ENCODE measurements at places on chromosomes 3 and 15. TPM values are rescaled to one million over a fixed set of nuclear protein-coding genes. Genes with fewer than 3 reads are reported as not detected.

- no peaks in the 10 kb centered on the region for H3K27me3 ChIP-seq
- no peak for DNase-seq
- no peak overlapping the region for H3K4me3 ChIP-seq
- no peaks in the 10 kb centered on the region for H3K36me3 ChIP-seq
- no peak overlapping the region for H3K27ac ChIP-seq
Measured at GRCh38 chr3:146912241-146913015, 307.3 kb upstream of the PLSCR5 start.

- H3K27me3 ChIP-seq: no peaks in the 10 kb centered on the region
- no peak for DNase-seq
- H3K4me1 ChIP-seq: no peaks in the 10 kb centered on the region
- no peak overlapping the region for H3K27ac ChIP-seq
Measured at GRCh38 chr15:70530017-70530499, 233.3 kb downstream of the UACA start.

DNA sequence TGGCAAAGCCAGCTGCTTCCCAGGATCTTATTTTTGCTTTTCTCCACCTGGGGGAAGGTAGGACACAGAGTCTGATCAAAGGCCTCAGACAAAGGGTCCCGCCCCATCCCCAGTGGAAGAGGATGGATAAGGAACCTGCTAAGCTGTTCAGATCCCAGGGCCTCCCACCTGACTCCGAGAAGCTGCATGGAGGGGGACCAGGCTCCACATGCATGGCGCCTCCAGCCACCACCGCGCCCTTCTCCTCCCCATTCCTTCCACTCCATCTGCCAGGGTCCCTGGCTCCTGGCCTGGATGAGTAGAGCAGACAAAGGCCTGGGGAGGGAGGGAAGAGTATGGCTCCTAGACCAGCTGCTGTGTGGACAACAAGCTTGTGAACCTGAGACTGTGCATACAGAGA is 20.0 kb upstream of the CRABP1 start:
- DNase-seq: no peak
- H3K27ac ChIP-seq: no peak overlapping the region
- no peaks in the 10 kb centered on the region for H3K4me1 ChIP-seq
- no peaks in the 10 kb centered on the region for H3K27me3 ChIP-seq

DNA sequence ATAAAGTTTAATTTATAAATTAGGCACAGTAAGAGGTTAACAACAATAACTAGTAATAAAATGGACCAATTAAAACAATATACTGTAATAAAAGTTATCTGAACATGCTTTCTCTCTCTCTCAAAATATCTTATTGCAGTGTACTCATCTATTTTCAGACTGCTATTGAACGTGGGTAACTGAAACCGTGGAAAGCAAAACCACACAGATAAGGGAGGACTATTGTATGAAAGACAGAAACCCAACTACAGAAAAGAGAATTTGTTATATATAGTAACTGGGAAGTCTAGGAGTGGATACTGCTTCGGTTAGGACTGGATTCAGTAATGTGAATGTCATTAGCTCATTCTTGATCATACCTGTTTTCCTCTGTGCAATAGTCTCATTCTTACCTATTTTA is 119.3 kb upstream of the DAZL start:
- no peaks in the 10 kb centered on the region for H3K27me3 ChIP-seq
- H3K36me3 ChIP-seq: no peaks in the 10 kb centered on the region
- no peak overlapping the region for H3K27ac ChIP-seq
- no peaks in the 10 kb centered on the region for H3K4me1 ChIP-seq

- H3K27ac ChIP-seq: no peak overlapping the region
- no peaks in the 10 kb centered on the region for H3K36me3 ChIP-seq
- peak overlapping the region; percentile 89 for H3K4me3 ChIP-seq
- no peaks in the 10 kb centered on the region for H3K27me3 ChIP-seq
Measured at GRCh38 chr15:73751899-73752805, 999 bp downstream of the INSYN1 start.

- H3K36me3 ChIP-seq: no peaks in the 10 kb centered on the region
- H3K4me1 ChIP-seq: no peaks in the 10 kb centered on the region
- no peak for DNase-seq
- H3K27ac ChIP-seq: no peak overlapping the region
Measured at GRCh38 chr15:57932348-57932747, 133.2 kb downstream of the ALDH1A2 start.

The FBXO40 gene
- total RNA-seq: not detected

DNA sequence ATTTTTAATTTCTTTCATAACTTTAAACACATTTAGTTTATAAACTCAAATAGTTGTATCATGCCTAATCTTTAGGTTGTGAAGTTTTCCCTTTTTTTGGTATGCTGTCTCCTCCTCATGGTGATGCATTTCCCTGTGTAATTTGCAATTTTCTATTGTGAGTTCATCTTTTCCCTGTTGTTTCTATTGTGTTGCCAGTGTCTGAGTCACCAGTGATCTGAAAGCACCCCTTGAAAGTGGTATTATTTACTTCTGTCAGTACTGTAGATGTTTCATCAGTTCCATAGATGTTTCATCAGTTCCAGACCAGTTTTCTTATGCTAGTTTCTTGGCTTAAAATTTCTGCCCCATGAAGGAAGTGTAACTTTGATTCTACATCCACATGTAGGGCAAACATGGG is 80.6 kb downstream of the OXSM start:
- no peaks in the 10 kb centered on the region for H3K36me3 ChIP-seq
- no peak overlapping the region for H3K4me3 ChIP-seq
- no peak for DNase-seq
- H3K4me1 ChIP-seq: no peaks in the 10 kb centered on the region
- no peak overlapping the region for H3K27ac ChIP-seq

GRCh38 chr3:55107187-55107586 is 179.3 kb upstream of the LRTM1 start:
- H3K4me3 ChIP-seq: no peak overlapping the region
- DNase-seq: no peak
- H3K36me3 ChIP-seq: no peaks in the 10 kb centered on the region
- H3K4me1 ChIP-seq: no peaks in the 10 kb centered on the region
- H3K27me3 ChIP-seq: no peaks in the 10 kb centered on the region

DNA sequence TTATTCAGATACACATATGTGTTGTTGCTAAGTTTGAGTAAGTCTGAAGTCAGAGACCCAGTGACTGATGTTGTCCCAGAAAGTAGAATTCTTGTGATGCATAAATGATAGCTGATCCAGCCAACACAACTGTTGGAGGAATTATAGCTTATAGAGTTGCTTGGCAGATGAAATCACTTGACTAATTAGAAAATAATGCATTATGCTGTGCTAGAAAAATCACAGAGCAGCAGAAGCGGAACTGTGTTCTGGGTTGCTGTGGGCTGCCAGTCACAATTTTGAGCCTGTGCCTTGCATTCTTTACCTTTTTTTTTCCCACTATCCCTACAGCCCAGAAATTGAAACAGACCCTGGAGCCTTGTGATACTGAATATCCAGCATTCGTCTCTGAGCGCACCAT is 90.0 kb upstream of the LRTM1 start:
- H3K36me3 ChIP-seq: no peaks in the 10 kb centered on the region
- H3K4me3 ChIP-seq: no peak overlapping the region
- H3K27ac ChIP-seq: no peak overlapping the region

DNA sequence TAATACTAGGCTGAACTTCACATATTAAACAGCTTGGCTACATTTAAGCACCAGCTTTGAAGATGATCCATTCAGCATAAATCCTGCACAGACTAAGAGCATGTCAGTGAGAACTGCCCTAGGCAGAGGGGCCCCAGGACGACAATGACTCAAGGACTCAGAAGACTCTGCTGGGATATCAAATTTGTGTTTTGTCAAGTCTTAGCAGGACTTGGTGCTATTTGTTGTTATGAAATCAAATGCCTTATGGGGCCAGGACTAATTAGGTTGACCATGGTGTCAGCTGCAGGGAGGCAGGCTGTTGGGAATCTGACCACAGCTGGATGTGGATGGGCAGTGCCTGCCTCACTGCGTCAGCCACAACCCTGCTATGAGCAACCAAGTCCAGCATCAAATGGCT is 91.8 kb downstream of the RYR3 start:
- H3K27ac ChIP-seq: no peak overlapping the region
- no peak for DNase-seq
- no peaks in the 10 kb centered on the region for H3K4me1 ChIP-seq
- H3K27me3 ChIP-seq: no peaks in the 10 kb centered on the region
- no peak overlapping the region for H3K4me3 ChIP-seq

The CD86 gene
- 18.0 TPM for total RNA-seq

DNA sequence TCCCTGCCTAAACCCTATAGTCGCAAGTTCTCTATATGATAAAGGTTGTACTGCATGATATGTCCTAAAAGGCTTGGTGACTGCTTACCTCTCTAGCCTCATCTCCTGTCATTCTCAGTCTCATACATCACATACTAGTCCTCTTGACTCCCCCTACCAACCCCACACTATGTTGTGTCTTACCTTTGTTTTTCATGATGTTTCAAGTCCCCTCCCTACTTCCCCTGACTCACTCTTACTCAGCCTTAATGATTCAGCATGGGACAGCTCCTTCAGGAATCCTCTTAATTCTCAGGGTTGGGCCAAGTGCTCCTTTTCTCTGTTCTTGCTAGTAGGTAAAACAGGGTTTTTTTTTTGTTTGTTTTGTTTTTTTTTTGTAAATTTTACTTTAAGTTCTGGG is 49.6 kb downstream of the SLMAP start:
- no peak overlapping the region for H3K27ac ChIP-seq
- no peaks in the 10 kb centered on the region for H3K36me3 ChIP-seq
- no peak overlapping the region for H3K4me3 ChIP-seq
- H3K27me3 ChIP-seq: no peaks in the 10 kb centered on the region
- DNase-seq: no peak

DNA sequence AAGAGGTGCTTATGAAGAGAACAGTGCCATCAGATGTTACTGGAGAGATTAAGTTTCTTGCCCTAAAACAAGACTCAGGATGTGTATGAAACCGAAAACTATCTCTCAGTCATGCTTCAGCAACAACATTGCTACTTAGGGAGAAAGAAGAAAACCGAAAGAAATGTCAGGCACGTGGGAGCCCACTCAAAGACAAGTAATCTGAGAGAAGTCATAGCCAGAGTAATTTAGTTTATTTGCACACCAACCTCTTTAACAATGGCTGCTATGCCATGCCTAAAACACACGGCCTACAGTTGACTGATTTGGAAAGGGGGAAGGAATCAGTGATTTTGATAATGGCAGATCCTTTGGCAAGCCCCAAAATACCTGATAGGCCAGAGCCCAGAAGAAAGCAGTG is 162.9 kb downstream of the TIGIT start:
- H3K36me3 ChIP-seq: no peaks in the 10 kb centered on the region
- no peak overlapping the region for H3K27ac ChIP-seq
- no peak for DNase-seq
- H3K27me3 ChIP-seq: no peaks in the 10 kb centered on the region

DNA sequence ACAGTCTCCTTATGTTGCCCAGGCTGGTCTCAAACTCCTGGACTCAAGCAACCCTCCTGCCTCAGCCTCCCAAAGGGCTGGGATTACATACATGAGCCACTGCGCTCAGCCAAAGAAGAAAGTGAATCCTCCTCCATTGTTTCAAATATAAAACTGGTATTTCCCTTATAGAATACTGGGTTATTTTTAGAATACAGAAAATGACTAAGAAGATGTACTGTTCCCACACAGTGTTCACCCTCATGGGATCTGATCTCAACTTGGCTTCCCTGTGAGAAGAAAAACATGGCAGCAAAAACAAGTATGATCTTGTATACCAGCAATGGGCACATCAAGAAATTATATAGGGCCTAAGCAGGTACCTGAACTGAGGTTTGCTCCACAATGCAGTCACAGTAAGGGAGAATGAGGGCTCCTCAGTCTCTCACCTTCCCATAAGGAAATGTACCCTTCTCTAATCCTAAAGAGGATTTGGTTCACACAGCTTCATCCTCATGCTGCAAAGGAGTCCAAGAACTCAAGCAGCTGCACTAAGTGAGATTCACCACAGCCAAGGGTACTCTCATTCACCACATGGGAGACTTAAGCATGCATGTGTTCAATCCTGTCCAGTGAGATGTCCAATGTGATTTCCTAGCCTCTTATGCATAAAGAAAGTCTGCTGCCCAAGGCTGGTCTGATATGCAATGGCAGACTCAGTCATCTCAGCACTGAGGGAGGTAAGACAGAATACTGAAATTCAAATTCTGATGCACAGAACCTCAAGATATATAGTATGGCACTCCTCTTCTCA is 25.8 kb downstream of the USP4 start:
- H3K27ac ChIP-seq: no peak overlapping the region
- no peaks in the 10 kb centered on the region for H3K27me3 ChIP-seq
- no peak for DNase-seq
- H3K4me1 ChIP-seq: peaks cover 7% of the 10 kb centered on the region
- peaks cover 47% of the 10 kb centered on the region for H3K36me3 ChIP-seq
- no peak overlapping the region for H3K4me3 ChIP-seq

The CLDN18 gene
- 7.3 TPM for total RNA-seq

GRCh38 chr3:99357131-99357530 is 281.3 kb upstream of the COL8A1 start:
- DNase-seq: no peak
- no peak overlapping the region for H3K4me3 ChIP-seq
- no peak overlapping the region for H3K27ac ChIP-seq
- no peaks in the 10 kb centered on the region for H3K27me3 ChIP-seq

DNA sequence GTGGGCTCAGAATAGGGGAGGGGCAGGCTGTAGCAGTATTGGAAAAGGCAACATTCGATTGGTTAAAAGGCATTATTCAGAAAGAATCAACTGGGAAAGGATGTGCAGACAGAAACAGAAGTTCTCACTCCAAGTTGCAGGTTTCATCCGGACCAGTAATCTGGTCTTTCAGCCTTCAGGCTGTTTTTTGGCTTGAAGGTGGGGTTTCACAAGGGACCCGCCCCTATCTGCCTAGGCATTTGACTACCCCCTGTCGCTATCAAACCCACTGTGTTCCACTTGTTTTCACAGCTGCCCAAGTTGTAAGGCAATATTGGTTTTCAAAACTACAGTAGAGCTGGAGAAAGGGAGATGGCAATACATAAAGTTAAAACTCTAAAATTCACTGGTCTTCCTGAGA is 96.9 kb downstream of the VPS8 start:
- H3K4me1 ChIP-seq: peaks cover 7% of the 10 kb centered on the region
- peak overlapping the region; percentile 18 for H3K27ac ChIP-seq
- no peak overlapping the region for H3K4me3 ChIP-seq
- no peaks in the 10 kb centered on the region for H3K36me3 ChIP-seq

- peak within 1 kb of the TSS; percentile 48 for H3K4me3 ChIP-seq
- no peak within 1 kb of the TSS for H3K27ac ChIP-seq
- H3K4me1 ChIP-seq: no peaks in the 10 kb centered on the region
- H3K36me3 ChIP-seq: no peaks in the 10 kb centered on the region
Measured at GRCh38 chr3:151384741-151385174, at the start of gene P2RY12. Gene P2RY12 (minus strand): TSS chr3:151384753. CDS start chr3:151338845, 45,908 bp downstream.

The GAP43 gene
- 6.1 TPM for total RNA-seq

- no peaks in the 10 kb centered on the region for H3K36me3 ChIP-seq
- no peaks in the 10 kb centered on the region for H3K27me3 ChIP-seq
- H3K4me1 ChIP-seq: no peaks in the 10 kb centered on the region
- no peak for DNase-seq
- no peak overlapping the region for H3K27ac ChIP-seq
Measured at GRCh38 chr15:56082263-56082761, 88.9 kb upstream of the NEDD4 start.

- H3K36me3 ChIP-seq: no peaks in the 10 kb centered on the region
- no peak overlapping the region for H3K4me3 ChIP-seq
- no peaks in the 10 kb centered on the region for H3K4me1 ChIP-seq
- H3K27ac ChIP-seq: no peak overlapping the region
Measured at GRCh38 chr15:62223020-62223419, 57.9 kb upstream of the C2CD4B start.

Measured in thoracic aorta (tissue), 2 donors.